CD4-positive, alpha-beta T cell treated with Interleukin-1 beta for 1 hour (primary cell): ENCODE measurements at places on chromosomes 3 and 15.

DNA sequence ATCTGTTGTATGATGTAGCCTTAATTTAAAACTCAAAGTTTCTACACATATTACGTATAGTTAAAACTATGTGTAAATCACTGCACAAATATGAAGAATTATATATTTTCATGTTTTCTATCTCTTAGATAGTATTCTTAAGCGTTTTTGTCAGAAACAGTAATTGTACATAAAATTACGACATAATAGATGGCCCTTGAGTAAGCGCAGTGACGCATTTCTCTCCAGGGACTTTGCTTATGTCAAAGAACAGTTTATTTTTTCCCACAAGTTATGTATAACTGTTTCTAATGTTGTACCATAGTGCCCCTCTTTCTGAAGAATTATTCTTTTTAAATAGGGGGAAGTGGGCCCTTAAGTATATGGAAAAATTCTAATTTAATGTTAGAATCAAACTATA lies 934.0 kb downstream of the VGLL3 start:
- no peak for DNase-seq

GRCh38 chr3:59429198-59429597 lies 379.4 kb upstream of the CFAP20DC start:
- DNase-seq, result no peak

DNA sequence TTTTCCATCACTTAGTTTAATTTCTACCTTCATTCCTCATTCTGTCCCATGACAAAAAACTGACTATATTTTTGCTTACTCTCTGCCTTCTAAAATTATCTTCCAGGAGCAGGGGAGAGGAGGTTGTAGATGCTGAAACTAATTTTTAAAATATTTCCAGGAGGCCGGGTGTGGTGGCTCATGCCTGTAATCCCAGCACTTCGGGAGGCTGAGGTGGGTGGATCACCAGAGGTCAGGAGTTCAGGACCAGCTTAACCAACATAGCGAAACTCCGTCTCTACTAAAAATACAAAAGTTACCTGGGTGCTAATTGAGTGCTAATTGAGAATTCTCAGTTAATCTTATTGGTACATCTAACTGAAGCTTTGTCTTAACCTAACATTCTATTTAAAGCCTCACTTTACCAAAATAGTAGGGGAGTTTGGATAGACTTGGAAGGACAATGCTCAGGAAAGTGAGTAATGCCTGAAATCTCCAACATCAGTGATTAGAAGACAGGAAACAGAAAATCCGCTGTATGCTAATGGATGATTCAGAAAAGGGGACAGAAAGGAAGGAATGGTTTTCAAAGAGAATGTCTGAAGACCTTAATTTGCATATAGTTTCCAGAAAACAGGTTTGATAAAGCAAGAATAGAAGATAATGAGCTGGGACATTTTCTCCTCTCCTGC lies 336.1 kb downstream of the GBE1 start:
- DNase-seq, result no peak

DNA sequence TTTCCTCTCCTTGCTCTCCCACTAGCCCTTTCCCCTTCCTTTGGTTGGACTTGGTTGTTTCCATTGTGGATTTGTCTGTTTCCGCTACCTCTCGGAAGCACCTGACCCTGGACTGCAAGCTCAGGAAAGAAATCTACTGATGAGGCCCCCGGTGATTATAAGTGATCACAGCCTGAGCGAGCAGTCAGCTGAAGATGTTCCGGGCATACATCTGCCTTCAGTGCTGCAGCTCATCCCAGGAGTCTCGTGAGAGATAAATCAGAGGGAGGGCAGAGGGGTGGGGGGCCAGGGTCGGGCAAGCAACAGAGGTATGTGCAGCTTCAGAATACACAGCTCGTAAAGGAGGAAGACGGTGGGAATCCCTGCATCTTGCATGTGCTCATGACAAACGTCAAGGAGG lies 102.1 kb downstream of the MRPL46 start:
- no peak for DNase-seq

- DNase-seq, result no peak
These were observed at the start of gene ANKRD34C for GRCh38 chr15:79282371-79283251. ANKRD34C (plus strand) TSS chr15:79282722; CDS start chr15:79293285, 10,563 bp downstream.
